ENCODE measurements at places on chromosomes 7 and 10. TPM values are rescaled to one million over a fixed set of nuclear protein-coding genes. Genes with fewer than 3 reads are reported as not detected.

Gene ITGB8
- total RNA-seq = 35.1 TPM

Gene NCF1
- under 0.01 TPM for total RNA-seq

Gene PDZD7
- total RNA-seq = 0.72 TPM

Gene MAGI2
- 24.8 TPM for total RNA-seq

Gene RADIL
- total RNA-seq = 0.29 TPM

Gene MYL10
- total RNA-seq = not detected

Gene AUTS2
- total RNA-seq = 17.4 TPM

Gene GPR15LG
- total RNA-seq = not detected

Gene CCDC172
- not detected for total RNA-seq

Gene FAM25C
- total RNA-seq = not detected

Gene TUBAL3
- not detected for total RNA-seq

Gene SPDYE2B
- total RNA-seq = not detected

Gene GPR85
- total RNA-seq = 7.2 TPM

Gene MYO1G
- total RNA-seq = 0.29 TPM

Gene VSTM2A
- not detected for total RNA-seq
